ENCODE measurements at places on chromosomes 7 and 10.

- no peak for DNase-seq
These were observed 241.5 kb downstream of the ELFN1 start for GRCh38 chr7:1911571-1911970.

DNA sequence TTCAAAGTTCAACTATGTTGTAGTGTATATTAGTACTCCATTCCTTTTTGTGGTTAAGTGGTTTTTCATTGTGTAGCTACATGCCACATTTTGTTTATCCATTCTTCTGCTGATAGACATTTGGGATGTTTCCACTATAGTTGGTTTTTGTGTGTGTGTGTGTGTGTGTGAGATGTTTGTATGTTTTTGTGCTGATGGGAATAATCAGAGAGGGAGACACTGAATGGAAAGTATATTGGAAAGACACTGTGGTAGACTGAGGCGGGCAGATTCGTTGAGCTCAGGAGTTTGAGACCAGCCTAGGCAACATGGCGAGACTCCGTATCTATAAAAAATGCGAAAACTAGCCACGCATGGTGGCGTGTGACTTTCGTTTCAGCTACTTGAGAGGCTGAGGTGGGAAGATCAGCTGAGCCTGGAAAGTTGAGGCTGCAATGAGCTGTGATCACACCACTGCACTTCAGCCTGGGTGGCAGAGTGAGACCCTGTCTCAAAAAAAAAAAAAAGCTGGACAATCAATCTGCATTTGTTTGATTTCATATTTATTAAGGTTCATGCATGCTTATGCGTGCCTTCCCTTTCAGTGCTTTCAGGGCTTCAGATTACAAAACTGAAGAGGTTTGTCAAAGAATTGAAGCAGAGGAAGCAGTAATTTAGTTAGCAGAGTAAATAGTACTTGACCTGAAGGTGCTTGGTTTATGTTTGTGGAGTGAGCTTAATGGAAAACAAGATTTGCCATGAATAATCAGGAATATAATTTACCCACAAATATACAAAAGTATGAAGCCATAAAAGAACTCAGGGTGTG is 14.7 kb downstream of the SEC24C start:
- no peak for DNase-seq

- peak; percentile 7 for DNase-seq
These were observed 124.8 kb downstream of the MPP7 start for GRCh38 chr10:28177944-28178637.

- no peak for DNase-seq
These were observed 18.8 kb upstream of the SH2D4B start for GRCh38 chr10:80518807-80519360.

GRCh38 chr10:7243873-7244272 is 167.0 kb downstream of the SFMBT2 start:
- no peak for DNase-seq

- peak; percentile 60 for DNase-seq
These were observed 14.0 kb downstream of the C10orf88 start for GRCh38 chr10:122939856-122940543.

DNA sequence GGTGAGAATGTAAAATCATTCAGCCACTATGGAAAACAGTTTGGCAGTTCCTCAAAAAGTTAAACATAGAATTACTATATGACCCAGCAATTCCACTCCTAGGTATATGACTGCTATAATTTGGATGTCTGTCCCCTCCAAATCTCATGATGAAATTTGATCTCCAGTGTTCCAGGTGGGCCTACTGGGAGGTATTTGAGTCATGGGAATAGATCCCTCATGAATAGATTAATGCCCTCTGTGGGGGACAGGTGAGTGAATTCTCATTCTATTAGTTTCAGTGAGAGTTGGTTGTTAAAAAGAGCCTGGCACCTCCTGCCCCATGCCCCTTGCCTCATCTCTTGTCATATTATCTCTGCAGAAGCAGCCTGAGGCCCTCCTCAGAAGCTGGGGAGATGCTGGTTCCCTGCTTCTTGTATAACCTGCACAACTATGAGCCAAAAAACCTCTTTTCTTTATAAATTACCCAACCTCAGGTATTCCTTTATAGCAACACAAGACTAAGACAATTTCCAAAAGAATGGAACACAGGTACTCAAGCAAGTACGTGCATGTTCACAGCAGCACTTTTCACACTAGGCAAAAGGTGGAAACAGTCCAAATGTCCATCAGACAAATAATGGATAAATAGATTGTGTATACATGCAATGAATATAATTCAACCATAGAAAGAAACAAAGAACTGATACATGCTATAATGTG is 8.8 kb upstream of the SLC25A28 start:
- no peak for DNase-seq

GRCh38 chr10:130027716-130028464 is 63.8 kb upstream of the EBF3 start:
- DNase-seq: no peak

DNA sequence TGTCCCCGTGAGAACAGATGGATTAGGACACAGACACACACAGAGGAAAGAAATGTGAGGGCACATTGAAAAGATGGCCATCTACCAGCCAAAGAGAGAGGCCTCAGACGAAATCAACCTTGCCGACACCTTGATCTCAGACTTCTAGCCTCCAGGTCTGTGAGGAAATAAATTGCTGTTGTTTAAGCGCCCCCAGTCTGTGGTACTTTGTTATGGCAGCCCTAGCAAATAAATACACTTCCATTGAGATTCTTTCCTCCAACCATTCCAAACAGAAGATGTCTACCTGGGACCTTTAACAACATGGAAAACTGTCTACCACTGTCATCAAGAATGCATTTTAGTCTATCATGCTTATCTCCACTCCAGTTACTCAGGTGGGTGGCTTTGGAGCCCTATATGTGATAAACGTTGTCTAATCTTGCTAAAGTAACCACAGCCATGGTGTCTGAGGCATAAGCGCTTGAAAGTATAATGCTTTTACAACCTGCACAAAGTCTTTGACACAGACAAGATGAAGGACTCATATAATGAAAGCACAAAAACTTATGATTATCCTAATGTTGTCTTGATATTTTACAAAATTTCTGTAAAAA is 244.3 kb downstream of the MTERF1 start:
- DNase-seq: peak; percentile 16

- DNase-seq: no peak
These were observed at the start of gene PIK3AP1 for GRCh38 chr10:96720422-96721206. PIK3AP1 (minus strand) TSS chr10:96720514; CDS start chr10:96720394, 120 bp downstream.
